CD4-positive, alpha-beta memory T cell (primary cell): ENCODE measurements at places on chromosomes 1 and 21.

DNA sequence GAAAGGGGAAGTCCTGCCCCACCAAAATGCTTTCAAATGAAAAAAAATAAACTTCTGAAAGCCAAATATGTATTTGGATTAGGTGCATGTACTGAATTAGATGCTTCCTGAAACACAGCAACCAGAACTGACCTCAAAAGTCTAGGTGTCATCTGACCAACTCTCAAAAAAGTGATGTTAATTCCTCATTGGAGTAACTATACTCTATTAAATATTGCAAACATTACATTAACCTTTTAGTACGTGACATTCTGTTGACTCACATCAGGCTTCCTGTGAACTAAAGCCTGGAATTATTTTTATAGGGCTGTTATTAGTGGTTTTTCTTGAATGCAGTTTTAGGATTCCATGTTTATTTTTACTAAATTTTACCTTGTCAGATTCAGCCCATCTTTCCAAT, 73.5 kb downstream of the ASTN1 start:
- no peak overlapping the region for H3K4me3 ChIP-seq
- no peaks in the 10 kb centered on the region for H3K36me3 ChIP-seq
- no peak for DNase-seq
- H3K4me1 ChIP-seq: no peaks in the 10 kb centered on the region
- no peak overlapping the region for H3K27ac ChIP-seq

GRCh38 chr1:239368436-239369109, 17.8 kb upstream of the CHRM3 start:
- no peak overlapping the region for H3K4me3 ChIP-seq
- no peaks in the 10 kb centered on the region for H3K4me1 ChIP-seq
- H3K27me3 ChIP-seq: no peaks in the 10 kb centered on the region
- H3K36me3 ChIP-seq: no peaks in the 10 kb centered on the region
- no peak overlapping the region for H3K27ac ChIP-seq

DNA sequence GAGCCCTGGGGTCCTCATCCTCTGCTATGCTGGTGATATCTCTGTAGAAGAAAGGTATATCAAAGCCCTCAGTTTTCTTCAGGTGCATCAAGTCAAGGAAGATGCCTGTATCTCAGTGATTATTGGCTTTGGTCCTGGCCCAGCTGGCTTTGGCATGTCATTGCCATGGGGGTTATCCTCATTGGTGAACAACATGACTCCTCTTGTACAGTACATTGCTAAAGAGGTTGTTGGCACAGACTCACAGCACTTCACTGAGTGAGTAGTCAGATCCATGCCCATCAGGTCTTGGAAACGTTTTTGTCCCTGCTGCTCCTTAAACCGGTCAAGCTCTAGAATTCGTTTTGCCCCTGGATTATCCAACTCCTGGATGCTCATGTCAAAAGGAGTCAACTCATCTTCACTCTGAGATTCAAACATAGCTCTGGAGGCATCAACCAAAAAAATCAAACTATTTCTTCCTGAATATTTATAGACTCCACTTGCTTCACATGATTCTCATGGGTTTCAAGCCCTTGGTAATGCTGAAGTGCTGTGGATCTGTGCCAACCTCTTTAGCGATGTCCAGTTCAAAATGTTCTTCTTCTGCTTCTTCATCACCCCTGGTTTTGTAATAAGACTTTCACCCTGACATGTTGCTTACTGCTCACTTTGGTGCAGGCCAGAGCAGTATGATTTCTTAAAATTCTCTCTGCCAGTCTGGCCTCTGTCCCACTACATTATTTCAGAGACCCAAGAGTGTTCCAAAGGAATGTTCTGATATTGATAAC, 43.0 kb upstream of the RAB3GAP2 start:
- H3K36me3 ChIP-seq: no peaks in the 10 kb centered on the region
- H3K27me3 ChIP-seq: no peaks in the 10 kb centered on the region
- DNase-seq: no peak
- no peak overlapping the region for H3K27ac ChIP-seq
- no peak overlapping the region for H3K4me3 ChIP-seq

- no peaks in the 10 kb centered on the region for H3K27me3 ChIP-seq
- no peak for DNase-seq
- H3K4me3 ChIP-seq: no peak overlapping the region
- no peaks in the 10 kb centered on the region for H3K36me3 ChIP-seq
- H3K4me1 ChIP-seq: no peaks in the 10 kb centered on the region
Measured at GRCh38 chr21:44390886-44391285, 37.5 kb downstream of the TRPM2 start.

DNA sequence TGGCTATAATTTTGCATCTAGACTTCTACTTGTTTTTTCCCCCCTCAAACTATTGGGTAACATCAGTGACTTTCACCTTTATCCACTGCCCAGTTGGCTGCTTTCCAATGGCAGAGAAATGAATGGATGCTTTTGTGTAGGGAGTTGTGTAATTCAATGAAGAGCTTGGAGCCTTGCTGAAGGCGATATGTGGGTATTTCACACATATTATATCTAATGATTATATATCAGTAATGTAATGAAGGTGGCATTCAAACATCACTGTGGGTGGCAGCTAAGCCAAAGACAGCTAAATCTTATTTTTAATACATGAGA, 81.2 kb downstream of the TGFB2 start:
- no peak for DNase-seq
- no peak overlapping the region for H3K4me3 ChIP-seq
- no peak overlapping the region for H3K27ac ChIP-seq
- H3K4me1 ChIP-seq: no peaks in the 10 kb centered on the region
- H3K27me3 ChIP-seq: no peaks in the 10 kb centered on the region

DNA sequence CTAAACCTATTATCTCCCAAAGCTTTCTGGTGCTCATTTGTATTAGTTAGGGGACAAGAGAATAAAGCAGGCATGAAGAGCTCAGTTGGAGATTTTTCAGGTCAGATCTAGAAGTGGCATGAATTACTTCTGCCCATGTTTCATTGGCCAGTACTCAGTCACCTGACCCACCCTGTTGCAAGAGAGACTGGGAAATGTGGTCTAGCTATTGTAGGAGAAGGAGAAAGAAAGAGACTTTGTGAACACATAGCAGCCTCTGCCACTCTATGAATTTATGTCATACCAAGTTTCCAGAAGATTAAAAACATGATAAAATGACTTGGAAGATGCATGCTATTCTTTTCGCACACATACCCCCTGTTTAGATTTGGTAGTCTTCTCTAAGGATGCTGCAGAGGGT, 302.3 kb upstream of the RUNX1 start:
- DNase-seq: no peak
- no peaks in the 10 kb centered on the region for H3K27me3 ChIP-seq
- no peaks in the 10 kb centered on the region for H3K4me1 ChIP-seq
- H3K4me3 ChIP-seq: no peak overlapping the region
